Adipocyte (in vitro differentiated cells): ENCODE measurements at places on chromosomes 1 and 21.

DNA sequence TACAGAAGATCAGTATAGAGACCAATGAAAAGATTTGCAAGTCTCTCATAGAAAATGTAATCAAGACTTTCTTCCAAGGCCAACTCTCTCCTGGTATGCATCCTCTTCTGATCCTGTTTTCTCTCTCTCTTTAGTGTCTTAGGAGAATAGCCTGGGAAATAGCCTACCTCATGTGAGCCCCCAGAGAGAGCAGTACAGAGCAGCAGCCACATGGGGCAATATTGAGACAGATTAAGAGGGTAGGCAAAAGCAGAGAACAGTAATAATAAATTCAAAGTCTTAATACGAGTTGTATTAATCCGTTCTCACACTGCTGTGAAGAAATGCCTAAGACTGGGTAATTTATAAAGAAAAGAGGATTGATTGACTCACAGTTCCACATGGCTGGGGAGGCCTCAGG lies 61.4 kb downstream of the RNASEL start:
- DNase-seq: no peak

DNA sequence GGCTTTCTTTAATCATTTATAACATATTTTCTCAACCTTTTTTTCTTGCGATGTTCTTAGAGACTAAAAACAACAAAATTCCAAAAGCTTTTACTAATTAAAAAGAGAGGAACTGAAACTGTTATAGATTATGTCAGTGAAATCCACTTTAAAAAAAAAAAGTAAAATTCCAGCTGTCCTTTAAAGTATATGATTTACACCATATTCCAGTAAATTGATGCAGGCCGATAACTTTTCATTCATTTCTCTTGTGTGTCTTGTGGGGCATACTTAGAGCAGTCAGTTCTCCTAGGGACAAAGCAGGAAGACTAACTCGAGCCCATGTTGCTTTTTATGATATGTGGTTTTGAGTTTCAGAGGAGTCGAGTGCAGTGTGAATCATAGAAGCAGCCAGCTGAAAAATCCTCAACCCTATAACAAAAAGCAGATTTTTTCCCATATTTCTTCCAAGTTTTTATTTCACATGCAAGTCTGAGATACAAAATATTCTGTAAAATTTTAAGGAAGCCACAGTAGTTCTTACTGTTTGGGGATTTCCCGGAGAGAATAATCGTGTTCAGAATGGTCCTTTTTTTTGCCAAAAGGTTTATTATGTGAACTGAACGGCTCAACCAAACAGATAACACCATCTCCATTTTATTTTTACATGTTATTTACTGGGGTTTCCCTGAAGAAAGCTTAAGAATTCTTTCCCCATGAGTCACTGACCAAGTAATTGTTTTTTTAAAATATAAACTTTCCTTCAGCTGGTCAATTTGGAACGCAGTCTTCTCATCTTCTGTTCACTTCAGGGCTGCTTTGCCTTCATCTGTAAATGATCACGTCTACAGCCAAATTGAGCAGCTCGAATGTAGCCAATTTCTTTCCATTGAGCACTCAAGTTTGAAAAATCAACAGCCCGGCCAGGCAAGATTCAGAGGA lies 77.0 kb upstream of the C1orf105 start:
- DNase-seq: peak; percentile 88

GRCh38 chr1:99429754-99430153 lies 165.5 kb downstream of the PLPPR4 start:
- DNase-seq: no peak

- DNase-seq: peak; percentile 97
Observed at GRCh38 chr1:23168445-23169194, at the start of gene LUZP1. TSS of gene LUZP1 (minus strand) at chr1:23168856.

DNA sequence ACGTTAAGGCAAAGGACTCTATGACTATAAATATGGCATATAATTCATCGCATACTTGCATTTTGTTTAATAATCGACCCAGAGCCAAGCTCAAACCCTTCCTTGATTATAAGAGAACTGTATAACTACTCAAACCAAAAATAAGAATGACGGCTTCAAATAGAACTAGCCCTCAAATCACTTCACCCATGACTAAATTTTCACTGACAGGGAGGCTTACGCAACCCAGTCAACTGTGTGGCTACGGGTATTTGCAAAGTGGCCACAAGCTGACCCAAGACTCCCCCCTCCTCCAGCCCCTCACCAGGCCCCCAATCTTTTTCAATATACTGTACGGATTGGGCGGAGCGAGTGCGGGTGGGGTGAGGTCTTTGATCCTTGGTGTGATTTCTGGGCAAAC lies 268.3 kb downstream of the ASTN1 start:
- DNase-seq: no peak

GRCh38 chr1:224998185-224998584 lies 68.7 kb downstream of the DNAH14 start:
- DNase-seq: peak; percentile 2

GRCh38 chr1:15526021-15526489 lies 593 bp upstream of the DNAJC16 start:
- no peak for DNase-seq
